ENCODE measurements at places on chromosomes 11 and 22. TPM values are rescaled to one million over a fixed set of nuclear protein-coding genes. Genes with fewer than 3 reads are reported as not detected.

OR51L1 gene
- not detected for total RNA-seq

MRTFA gene
- 53.0 TPM for total RNA-seq

HYOU1 gene
- 303 TPM for total RNA-seq

RIC3 gene
- 10.2 TPM for total RNA-seq

EXT2 gene
- total RNA-seq: 83.5 TPM

MB gene
- not detected for total RNA-seq

FAM227A gene
- 2.3 TPM for total RNA-seq

KRTAP5-2 gene
- total RNA-seq: not detected

INS gene
- not detected for total RNA-seq

RIBC2 gene
- total RNA-seq: 0.27 TPM

OR2D2 gene
- total RNA-seq: 0.38 TPM

GTF2H1 gene
- total RNA-seq: 58.5 TPM

MPZL2 gene
- 13.1 TPM for total RNA-seq

PNPLA5 gene
- not detected for total RNA-seq

TP53AIP1 gene
- total RNA-seq: not detected

ARHGAP42 gene
- total RNA-seq: 27.9 TPM

MS4A6E gene
- not detected for total RNA-seq

OR8D4 gene
- not detected for total RNA-seq

CCDC15 gene
- 3.1 TPM for total RNA-seq

ELF5 gene
- not detected for total RNA-seq

ALDH3B1 gene
- total RNA-seq: 2.6 TPM

MS4A6A gene
- 2.3 TPM for total RNA-seq

IGSF22 gene
- not detected for total RNA-seq

OMP gene
- not detected for total RNA-seq

MRGPRE gene
- 1.7 TPM for total RNA-seq

OR4P4 gene
- total RNA-seq: not detected

ADAMTS15 gene
- 3.9 TPM for total RNA-seq

TRIM51 gene
- total RNA-seq: not detected

DGAT2 gene
- total RNA-seq: 2.7 TPM

MGAT3 gene
- total RNA-seq: 1.8 TPM

LRRC75B gene
- total RNA-seq: 18.1 TPM

ART1 gene
- not detected for total RNA-seq

TRIM49 gene
- not detected for total RNA-seq

All from kidney epithelial cell (primary cell).